Spleen (tissue), 13 donors: ENCODE measurements at places on chromosomes 2 and 18. TPM values are rescaled to one million over a fixed set of nuclear protein-coding genes. Genes with fewer than 3 reads are reported as not detected.

Gene ETAA1
- total RNA-seq, result 8.0 TPM

DNA sequence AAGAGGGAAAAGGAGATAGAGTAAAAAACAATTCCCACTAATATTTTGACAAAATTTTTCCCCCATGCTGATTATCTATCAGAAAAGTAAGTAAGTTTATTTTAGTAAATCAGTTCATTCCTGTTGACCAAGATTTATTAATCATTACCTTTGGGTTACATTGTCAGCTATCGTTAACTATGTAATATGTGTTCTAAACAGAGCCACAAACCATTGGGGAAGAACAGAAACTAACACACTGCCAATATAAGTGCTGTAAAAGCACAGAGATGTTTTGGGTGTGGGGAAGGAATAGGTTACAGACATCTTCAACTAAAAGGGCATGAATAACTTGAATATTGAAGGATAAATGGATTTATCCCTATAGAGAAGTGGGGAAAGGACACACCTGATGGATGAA is 42.5 kb upstream of the ACADL start:
- no peak overlapping the region for H3K27ac ChIP-seq
- DNase-seq, result no peak
- no peaks in the 10 kb centered on the region for H3K4me1 ChIP-seq
- no peaks in the 10 kb centered on the region for H3K36me3 ChIP-seq

Gene GALM
- total RNA-seq, result 10.1 TPM

Gene UGT1A4
- not detected for total RNA-seq

- peaks cover 91% of the 10 kb centered on the region for H3K4me1 ChIP-seq
- peak; percentile 74 for DNase-seq
- no peaks in the 10 kb centered on the region for H3K36me3 ChIP-seq
- peak overlapping the region; percentile 14 for H3K4me3 ChIP-seq
- H3K27me3 ChIP-seq, result peaks cover 100% of the 10 kb centered on the region
Measured at GRCh38 chr2:44938287-44939105, 3.0 kb upstream of the SIX3 start.

DNA sequence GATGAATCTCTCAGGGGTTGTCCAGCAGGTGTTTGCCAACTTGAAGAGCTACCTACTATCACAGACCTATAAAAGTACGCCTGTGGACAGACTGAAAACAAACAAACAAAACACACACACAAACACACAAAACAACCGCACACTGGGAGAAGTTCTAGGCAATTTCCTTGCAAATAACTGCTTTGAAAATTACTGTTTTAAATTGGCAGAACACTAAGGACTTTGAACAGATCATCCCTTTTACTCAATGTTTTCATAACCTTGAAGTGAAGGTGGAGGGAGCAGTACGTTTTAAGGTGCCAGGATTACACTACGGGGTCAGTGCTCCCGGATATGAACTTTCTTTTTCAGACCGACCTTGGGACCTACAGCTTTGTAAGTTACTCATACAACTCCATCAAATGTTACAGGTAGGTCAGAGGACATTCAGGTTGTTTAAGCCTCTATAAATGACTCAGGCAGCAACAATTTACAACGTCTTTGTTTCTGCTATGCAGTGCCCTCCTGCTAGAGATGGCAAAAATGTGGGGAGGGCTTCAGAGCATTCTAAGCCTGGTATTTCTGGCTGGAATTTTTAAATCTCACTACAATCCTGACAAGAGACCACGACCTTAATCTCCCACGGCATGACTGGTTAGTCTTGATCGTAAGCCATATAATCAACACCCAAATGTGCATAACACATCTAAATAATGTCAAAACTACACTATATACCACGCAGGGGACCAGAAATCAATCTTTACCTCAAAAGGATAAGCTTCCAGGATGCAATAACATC is 1.4 kb upstream of the SLC20A1 start:
- H3K27me3 ChIP-seq, result no peaks in the 10 kb centered on the region
- DNase-seq, result no peak
- peak overlapping the region; percentile 99 for H3K27ac ChIP-seq

DNA sequence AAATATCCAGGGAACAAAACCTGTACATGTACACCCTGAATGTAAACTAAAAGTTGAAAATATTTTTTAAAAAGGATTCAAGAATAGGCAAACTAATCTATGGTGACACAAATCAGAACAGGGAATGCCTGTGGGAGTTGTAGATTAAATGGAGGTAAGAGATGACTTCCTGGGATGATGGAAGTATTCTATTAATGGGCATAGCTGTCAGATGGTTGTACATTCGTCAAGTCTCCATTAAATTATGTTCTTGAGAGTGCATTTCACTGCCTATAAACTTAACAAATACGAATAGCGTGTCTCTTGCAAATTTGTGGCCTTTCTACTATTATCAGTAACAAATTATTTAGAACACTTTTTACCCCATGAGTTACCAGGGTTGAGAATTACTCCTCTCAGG is 207.0 kb downstream of the HNMT start:
- no peak for DNase-seq
- no peak overlapping the region for H3K4me3 ChIP-seq
- H3K36me3 ChIP-seq, result no peaks in the 10 kb centered on the region

GRCh38 chr2:80302314-80303005 is 2.1 kb downstream of the LRRTM1 start:
- H3K4me1 ChIP-seq, result no peaks in the 10 kb centered on the region
- H3K27ac ChIP-seq, result no peak overlapping the region
- no peaks in the 10 kb centered on the region for H3K36me3 ChIP-seq
- no peak overlapping the region for H3K4me3 ChIP-seq

- no peak for DNase-seq
- H3K27ac ChIP-seq, result no peak overlapping the region
- no peak overlapping the region for H3K4me3 ChIP-seq
- no peaks in the 10 kb centered on the region for H3K36me3 ChIP-seq
Measured at GRCh38 chr2:224611938-224612337, 26.8 kb upstream of the CUL3 start.

DNA sequence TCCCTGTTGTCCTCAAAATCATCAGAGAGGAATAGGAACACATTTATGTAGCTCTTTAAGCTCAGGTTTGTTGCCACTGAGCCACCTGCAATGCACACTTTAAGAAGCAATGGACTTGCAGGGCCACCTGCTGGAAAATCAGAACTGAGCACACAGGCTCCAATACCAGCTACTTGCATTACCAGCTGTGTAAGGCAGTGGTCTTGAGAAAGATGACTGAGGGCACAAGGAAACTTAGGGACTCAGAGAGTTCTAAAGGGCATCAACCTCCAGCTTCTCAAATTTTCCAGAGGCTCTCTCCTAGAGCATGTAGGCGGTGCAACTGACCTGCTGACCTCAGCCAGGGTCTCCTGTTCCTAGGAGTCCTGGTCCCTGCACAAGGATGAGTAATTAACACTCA is 2.5 kb upstream of the CNDP2 start:
- H3K36me3 ChIP-seq, result no peaks in the 10 kb centered on the region
- no peaks in the 10 kb centered on the region for H3K27me3 ChIP-seq
- H3K27ac ChIP-seq, result no peak overlapping the region
- peaks cover 19% of the 10 kb centered on the region for H3K4me1 ChIP-seq
- DNase-seq, result no peak

Gene CRYBA2
- not detected for total RNA-seq

- no peaks in the 10 kb centered on the region for H3K27me3 ChIP-seq
- no peaks in the 10 kb centered on the region for H3K36me3 ChIP-seq
- H3K27ac ChIP-seq, result no peak overlapping the region
- H3K4me1 ChIP-seq, result no peaks in the 10 kb centered on the region
- no peak for DNase-seq
- no peak overlapping the region for H3K4me3 ChIP-seq
Measured at GRCh38 chr2:162734866-162735265, 103.7 kb downstream of the KCNH7 start.

- DNase-seq, result no peak
- H3K4me3 ChIP-seq, result no peak overlapping the region
- H3K27me3 ChIP-seq, result no peaks in the 10 kb centered on the region
- H3K4me1 ChIP-seq, result no peaks in the 10 kb centered on the region
- H3K36me3 ChIP-seq, result peaks cover 43% of the 10 kb centered on the region
- H3K27ac ChIP-seq, result no peak overlapping the region
Measured at GRCh38 chr2:151374436-151374835, 17.0 kb downstream of the TNFAIP6 start.

Gene APOB
- 1.3 TPM for total RNA-seq

Gene NYAP2
- total RNA-seq, result 0.11 TPM

Gene TOGARAM2
- total RNA-seq, result 14.3 TPM

Gene IL18R1
- total RNA-seq, result 22.4 TPM

DNA sequence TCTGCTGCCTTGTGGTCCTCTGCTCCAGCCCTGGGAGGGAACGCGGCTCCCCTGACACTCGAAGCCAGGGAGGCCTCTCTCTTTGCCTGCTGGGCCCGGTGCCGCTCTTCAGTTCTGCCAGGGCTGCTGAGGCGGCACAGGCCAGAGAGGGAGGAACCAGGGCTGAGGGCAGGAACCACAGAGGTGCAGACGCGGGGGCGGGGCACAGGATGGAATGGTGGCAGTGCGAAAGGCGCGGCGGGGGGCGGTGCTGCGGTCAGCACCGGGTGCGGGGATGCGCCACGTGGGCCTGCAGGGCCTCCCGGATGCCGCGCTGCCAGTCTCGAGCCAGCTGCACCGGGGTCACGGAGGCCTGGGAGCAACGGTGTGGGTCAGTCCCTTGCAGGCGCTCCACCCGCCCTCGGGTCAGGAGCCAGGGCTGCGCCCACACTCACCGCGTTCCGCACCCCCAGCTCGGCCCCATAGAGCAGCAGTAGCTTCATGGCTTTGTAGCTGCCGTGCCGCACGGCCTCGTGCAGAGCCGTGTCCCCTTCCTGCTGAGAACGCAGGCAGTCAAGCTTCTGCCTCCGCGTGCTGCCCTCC is 4.4 kb downstream of the ANKRD23 start:
- peaks cover 67% of the 10 kb centered on the region for H3K36me3 ChIP-seq
- peak overlapping the region; percentile 30 for H3K4me3 ChIP-seq
- peak overlapping the region; percentile 64 for H3K27ac ChIP-seq
- H3K27me3 ChIP-seq, result no peaks in the 10 kb centered on the region
- H3K4me1 ChIP-seq, result peaks cover 19% of the 10 kb centered on the region
- DNase-seq, result peak; percentile 96

DNA sequence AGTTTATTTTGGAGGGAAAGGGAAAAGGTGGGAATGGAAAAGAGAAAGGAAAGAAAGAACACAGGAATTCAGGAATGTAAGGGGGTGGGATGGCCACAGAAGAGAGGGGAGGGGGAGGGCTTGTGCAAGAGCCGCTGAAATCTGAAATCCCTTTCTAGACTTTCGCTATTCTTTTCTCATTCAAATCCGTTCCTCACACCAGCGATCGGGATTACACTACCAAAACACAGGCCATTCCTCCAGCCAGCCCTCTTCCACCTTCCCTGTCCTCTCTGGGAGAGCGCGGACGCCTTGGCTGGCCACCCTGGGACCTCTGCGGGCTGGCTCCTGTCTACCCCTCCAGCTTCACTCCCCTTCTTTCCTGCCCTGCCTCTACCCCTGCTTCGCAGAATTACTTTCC is 102.3 kb downstream of the CDCA7 start:
- no peak overlapping the region for H3K27ac ChIP-seq
- H3K4me1 ChIP-seq, result no peaks in the 10 kb centered on the region
- no peaks in the 10 kb centered on the region for H3K27me3 ChIP-seq
- no peak for DNase-seq

DNA sequence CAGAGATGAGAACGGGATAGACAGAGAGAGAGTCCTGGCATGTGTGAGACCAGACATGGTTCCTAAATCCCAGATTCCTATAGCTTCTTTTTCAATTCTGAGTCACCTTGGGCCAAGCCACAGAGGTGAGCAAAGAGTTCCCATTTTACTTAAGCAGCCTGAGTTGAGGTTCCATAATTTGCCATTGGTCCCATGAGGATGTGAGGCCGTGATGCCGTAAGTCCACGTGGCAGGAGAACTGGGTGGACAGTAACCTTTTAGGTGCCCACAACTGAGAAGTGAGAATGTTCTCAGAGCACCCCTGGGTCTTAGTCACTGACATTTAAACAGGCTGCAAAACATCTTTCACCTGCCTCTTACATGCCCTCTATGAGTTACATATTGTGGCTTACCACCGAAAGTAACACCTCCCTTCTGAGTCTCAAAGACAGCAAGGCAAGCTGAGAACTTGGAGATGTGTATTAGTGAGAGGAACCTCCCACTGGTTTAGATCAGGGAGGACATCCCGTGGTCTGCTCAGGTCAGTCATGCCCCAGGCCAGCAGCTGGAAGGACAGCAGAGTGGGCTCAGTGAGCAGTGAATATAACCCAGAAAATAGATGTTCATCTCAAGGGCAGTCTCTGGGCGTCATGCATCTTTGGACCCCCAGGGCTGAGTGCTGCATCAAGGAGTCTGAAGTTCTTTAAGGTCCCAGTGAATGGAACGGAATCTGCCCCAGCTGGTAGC is 127.9 kb upstream of the LGALSL start:
- H3K27ac ChIP-seq, result no peak overlapping the region
- DNase-seq, result no peak
- H3K27me3 ChIP-seq, result no peaks in the 10 kb centered on the region
- H3K4me3 ChIP-seq, result no peak overlapping the region
- peaks cover 26% of the 10 kb centered on the region for H3K4me1 ChIP-seq

Gene HOXD8
- total RNA-seq, result 16.8 TPM

DNA sequence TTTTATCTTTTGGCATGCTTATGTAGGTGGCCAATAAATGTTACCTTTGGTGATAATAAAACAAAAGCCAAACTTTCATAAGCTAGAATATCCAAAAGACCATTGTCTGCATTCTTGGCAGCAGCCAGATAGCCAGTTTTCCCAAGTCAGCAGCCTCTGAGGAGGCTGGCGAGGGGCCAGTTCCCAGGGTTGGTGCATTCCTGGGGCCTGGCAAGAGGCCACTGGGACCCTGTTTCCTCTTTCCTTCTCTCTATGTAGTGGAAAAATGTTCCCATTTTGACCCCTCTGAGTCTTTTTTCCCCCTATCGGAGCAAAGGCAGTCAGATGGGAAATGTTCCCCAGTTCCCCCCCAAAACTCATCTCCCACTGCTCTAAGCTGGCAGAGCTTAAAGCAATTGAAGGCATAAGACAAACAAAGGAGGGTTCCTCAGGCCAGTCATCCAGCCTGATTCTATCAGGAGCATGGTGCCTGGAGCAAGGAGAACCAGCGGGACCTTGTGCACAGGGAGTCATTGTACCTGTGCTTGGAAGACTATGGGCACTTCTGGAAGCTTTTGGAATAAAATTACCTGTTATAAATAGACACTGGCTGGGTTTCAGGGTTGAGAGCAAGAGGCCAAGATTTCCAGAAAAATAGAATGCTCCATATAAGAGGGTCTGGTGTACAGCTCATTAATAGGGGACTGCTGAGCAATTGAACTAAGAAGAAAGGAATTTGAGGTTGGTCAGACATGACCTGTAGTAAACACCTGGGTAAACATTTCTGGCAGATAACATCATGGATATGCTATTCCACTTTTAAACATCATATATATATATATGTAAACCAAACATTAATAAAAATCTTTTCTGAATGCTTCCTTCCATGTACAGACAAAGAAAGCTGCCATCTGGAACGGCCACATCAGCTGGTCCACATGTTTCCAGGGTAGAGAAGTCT is 63.4 kb downstream of the NCKAP5 start:
- no peak for DNase-seq
- H3K27me3 ChIP-seq, result no peaks in the 10 kb centered on the region
- H3K4me1 ChIP-seq, result no peaks in the 10 kb centered on the region
- H3K4me3 ChIP-seq, result no peak overlapping the region
